ENCODE measurements at places on chromosomes 12 and 14.

DNA sequence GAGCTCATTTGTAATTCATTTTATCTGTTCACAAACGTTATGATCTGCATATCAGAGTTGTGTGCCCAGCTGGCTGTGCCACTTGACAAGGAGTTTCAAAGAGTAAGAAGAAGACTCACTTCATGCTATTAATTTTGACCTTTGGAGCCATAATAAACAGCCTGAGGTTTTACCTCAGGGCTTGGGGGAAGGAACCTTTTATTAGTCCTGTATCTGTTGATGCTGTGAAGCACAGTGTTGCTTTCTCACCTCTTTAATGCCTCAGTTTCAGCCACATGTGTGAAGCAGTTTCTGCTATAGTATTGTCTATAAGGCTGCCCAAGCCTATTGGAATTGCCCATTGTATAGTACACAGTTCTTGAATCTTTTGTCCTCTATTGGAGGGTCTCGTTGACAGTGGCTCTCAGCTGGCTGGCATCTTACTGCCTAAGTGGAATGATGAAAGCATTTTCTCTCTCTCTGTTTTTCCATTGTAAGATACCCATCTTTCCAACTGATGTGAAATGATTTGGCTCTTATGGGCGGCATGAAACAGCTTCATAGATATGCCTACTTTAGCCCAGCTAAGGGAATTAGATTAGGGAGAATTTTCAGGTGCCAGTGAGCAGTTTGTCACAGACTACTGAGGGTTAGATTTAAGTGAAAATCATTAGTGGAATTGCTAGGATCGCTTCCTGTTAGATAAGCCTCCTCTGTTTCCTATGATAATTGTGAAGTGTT, 34.7 kb downstream of the GPATCH2L start:
- no peak for DNase-seq

DNA sequence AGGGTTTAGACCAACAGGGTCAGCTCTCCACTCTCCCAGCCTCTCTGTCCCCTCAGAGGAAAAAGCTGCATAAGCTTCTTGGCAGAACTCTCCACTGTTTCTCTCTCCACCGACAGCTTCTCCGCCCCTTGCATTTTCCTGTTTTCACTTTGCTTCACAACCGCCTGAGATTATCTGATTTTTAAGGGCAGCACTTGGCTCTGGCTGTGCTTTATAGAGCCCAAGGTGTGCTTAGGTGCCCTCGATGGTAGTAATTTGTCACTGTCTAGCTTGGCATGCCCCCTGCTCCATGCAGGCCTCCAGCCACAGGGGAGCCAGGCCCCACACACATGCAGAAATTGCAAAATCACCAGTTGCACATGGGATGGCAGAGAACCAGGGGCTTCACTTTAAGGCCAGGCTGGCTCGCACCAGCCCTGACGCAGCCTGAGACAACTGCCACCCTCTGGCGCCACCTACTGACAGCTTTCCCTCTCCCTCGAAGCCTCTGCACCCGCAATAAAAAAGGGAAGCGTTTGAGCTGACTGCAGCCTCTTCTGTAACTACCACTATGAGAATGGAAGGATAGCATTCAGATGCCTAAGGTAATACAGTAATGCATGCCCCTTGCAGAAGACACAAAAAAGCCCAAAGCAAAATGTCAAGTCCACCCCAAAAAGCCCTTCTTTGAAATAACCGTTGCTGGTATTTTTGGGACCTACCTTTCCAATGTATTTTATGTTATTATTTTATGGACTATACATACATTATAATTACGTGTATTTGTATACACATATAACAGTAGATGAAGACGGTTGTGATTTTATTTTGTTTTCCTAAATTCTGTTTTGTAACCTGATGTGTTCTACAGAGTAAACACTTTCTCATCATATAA, 32.0 kb upstream of the RIMBP2 start:
- DNase-seq: peak; percentile 92

GRCh38 chr14:101122237-101123141, 219.0 kb upstream of the RTL1 start:
- DNase-seq: no peak

GRCh38 chr12:104929977-104930376, 28.1 kb downstream of the SLC41A2 start:
- DNase-seq: no peak

- DNase-seq: no peak
Observed at GRCh38 chr14:56794088-56794556, 16.2 kb downstream of the OTX2 start.

- DNase-seq: no peak
Observed at GRCh38 chr14:56664811-56665421, 85.3 kb downstream of the TMEM260 start.

- no peak for DNase-seq
Observed at GRCh38 chr14:95697764-95698163, 11.5 kb downstream of the TCL1B start.

GRCh38 chr12:56293795-56294194, 6.3 kb downstream of the CS start:
- no peak for DNase-seq

- no peak for DNase-seq
Observed at GRCh38 chr12:127113945-127114344, 1153.0 kb upstream of the TMEM132C start.

DNA sequence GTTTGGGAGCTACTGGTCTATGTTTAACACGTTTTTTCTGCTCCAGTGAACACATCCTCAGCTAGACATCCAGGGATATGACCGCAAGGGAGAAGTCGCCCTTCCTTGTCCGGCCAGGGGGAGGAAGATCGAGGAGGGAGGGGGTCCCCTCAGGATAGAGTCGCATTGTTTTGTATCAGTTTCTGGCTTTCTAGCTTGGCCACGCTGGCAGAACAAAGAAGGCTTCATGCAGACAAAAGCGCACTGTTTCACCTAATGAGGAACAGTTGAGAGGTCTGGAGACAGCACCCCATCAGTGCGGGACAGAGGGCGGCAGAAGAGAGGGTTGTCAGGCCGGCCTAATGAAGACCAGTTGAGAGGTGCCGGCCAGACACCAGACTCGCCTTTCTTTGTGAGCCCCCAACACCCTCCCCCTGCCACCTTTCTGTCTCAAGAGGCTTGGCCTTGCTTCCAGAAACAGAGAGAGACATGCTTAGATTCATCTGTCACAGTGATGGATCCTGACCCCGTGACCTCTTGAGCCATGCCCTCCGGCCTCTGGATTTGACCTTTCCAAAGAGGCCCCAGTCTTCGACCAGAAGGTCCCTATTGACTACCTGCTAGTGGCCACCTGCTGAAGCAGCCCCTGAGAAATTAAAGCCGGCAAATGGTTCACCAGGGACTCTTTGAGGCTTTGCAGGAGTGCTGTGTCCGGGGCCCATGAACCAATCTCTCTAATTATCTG, 254.7 kb upstream of the TBX3 start:
- no peak for DNase-seq

GRCh38 chr14:54642801-54643695, 76.1 kb downstream of the SAMD4A start:
- DNase-seq: no peak

- DNase-seq: peak; percentile 18
Observed at GRCh38 chr12:26451763-26452162, 256.4 kb downstream of the SSPN start.

GRCh38 chr14:65261425-65261920, 151.1 kb upstream of the FUT8 start:
- no peak for DNase-seq

- DNase-seq: no peak
Observed at GRCh38 chr14:99263564-99264330, 8.2 kb downstream of the BCL11B start.

GRCh38 chr14:45715946-45716345, 462.9 kb upstream of the MIS18BP1 start:
- DNase-seq: no peak

DNA sequence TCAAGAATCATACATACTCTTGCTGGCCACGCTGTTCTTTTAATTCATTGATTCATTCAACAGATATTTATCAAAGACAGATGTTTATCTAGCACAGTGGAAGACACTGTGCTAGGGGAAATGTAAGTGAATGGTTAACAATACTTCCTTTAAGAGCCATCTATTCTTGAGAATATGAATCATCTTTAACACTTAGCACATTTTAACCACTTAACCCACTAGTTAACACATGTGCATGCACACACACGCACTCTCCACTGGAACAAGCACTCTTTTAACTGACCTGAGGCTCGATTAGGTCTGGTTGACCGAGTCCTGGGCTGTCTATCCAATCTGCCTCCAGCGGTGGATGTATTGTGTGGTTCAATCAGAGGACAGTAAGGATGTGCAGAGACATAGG, 34.6 kb downstream of the LMNTD1 start:
- DNase-seq: no peak

DNA sequence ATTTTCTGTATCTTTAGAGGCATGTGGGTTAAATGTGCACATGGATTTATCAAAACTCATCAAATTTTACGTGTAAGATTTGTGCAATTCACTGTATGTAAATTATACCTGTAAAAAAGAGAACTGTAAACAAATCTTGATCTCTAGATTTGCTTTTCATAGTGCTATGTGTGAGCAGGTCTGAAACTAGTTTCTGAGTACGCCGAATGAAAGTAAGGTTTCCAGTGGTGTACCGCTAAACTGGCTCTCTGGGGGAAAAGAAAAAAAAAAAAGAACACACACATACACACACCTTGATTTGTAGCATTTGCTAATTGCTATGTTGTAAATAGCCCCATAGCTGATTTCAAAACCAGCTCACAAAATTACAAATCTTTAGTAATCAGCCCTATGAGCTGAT, 8.6 kb upstream of the SLC41A2 start:
- no peak for DNase-seq

DNA sequence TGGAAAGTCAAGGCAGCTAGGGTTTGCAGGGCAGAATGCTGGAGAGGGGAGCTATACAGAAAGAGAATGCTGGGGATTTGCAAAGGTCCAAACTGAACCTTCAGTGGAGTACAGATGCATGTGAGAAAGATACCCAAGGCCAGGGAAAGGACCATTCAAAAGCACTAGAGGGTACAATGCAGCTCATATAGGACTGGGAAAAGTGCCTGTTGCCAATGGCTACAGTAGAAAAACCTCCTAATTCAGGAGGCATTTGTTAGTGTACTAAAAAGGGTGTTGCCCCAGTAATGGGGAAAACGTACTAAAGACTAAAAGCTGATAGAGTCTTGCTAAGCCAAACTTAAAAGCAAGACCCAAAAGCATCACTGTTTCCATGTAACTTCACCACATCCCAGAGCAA, 30.1 kb downstream of the E2F7 start:
- DNase-seq: no peak

- peak; percentile 37 for DNase-seq
Observed at GRCh38 chr12:12387501-12387900, 30.6 kb downstream of the BORCS5 start.

- DNase-seq: no peak
Observed at GRCh38 chr14:64053694-64054669, 201.2 kb downstream of the SYNE2 start.

- DNase-seq: no peak
Observed at GRCh38 chr14:72518809-72519377, 375.0 kb downstream of the DPF3 start.

- DNase-seq: peak; percentile 69
Observed at GRCh38 chr12:18643681-18644080, 94.1 kb downstream of the PLCZ1 start.

DNA sequence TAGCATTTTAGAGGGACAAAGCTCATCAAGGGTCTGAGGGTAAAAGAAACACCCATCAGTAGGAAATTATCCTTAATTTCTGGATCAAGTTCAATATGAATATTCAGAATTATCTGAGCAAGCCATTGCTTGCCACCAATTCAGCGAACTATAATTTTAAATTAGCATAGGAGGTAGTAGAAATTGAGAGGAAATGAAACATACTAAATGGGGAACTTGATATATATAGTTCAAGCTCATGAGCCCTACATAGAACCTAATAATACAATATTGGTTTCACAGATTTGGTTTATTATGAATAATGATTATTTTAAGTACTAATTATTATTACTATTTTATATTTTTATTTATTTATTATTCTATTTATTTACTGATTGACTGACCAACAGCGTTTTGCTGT, 42.1 kb upstream of the GXYLT1 start:
- DNase-seq: no peak

- DNase-seq: no peak
Observed at GRCh38 chr12:114013575-114014345, 47.6 kb upstream of the RBM19 start.

GRCh38 chr14:40386433-40386832, 954.2 kb upstream of the FBXO33 start:
- DNase-seq: no peak

- peak; percentile 41 for DNase-seq
Observed at GRCh38 chr12:132554845-132555630, 55.3 kb downstream of the LRCOL1 start.

DNA sequence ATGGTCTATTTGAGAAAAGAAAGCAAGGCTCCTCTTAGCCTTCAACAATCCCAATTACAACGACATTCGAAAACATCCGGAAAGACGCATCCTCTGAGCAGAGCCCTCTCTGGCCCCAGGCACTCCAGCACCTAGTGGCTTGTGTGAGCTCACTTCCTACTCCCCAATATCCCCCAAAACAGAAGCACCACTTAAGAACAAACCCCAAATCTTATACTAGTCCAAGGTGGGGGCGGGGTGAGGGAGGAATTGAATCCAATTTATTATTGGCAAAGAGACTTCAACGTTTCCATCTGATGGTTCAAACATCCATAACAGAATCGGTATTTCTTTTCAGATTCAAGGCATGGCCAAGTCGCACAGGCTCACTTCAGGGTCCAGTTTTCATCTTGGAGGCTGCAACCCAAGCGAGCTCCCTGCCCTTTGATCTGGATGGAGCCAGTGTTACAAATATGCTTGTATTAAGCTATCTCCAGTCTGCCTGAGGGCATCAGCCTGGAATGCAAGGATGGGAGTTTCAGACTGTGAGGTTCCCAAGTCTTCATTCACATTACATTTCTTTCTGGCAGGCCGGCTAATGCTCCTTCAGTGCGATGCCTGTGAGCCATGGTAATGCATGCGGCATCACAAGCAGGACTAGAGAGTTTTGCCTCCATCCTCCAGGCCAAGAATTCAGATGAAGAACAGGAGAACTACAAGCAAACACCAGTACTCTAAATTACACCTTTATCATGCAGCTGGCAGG, 132.5 kb upstream of the FOXN3 start:
- no peak for DNase-seq

DNA sequence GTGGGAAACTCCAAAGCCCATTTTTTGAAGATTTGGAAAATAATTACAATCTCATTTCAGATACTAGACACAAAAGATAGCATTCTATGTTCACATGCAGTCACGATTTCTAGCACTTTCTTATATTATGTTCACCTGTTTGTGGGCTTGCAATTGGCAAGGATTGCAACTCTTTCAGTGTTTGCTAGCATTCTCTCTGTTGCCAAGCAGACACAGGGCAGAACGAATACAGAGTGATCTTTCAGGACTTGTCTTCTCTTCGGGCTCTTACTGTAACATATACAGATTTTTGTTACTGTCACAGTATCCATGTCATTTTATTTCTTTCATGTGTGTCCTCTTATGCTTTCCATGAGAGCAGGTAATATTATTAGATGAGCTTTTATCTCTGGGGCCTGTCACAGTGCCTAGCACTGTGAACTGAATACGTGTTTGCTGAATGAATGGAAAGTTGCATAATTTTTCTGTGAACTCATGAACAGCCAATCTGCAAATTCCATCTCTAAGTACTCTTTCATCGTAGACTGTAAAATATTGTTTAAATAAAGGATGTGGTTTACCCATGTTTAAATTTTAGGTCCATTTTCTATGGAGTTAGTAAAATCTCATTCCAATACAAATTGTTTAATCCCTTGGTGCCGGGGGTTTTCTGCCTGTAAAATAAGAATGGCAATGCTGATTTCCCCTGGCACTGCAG, 105.1 kb downstream of the BMP4 start:
- peak; percentile 44 for DNase-seq

- no peak for DNase-seq
Observed at GRCh38 chr12:48695859-48696258, 13.8 kb upstream of the KANSL2 start.

- DNase-seq: no peak
Observed at GRCh38 chr14:53840444-53840843, 116.2 kb downstream of the BMP4 start.
